ENCODE measurements at places on chromosomes 4 and X. TPM values are rescaled to one million over a fixed set of nuclear protein-coding genes. Genes with fewer than 3 reads are reported as not detected.

- DNase-seq = no peak
These were observed 81.5 kb upstream of the MAPK10 start for GRCh38 chr4:86441175-86441936.

DNA sequence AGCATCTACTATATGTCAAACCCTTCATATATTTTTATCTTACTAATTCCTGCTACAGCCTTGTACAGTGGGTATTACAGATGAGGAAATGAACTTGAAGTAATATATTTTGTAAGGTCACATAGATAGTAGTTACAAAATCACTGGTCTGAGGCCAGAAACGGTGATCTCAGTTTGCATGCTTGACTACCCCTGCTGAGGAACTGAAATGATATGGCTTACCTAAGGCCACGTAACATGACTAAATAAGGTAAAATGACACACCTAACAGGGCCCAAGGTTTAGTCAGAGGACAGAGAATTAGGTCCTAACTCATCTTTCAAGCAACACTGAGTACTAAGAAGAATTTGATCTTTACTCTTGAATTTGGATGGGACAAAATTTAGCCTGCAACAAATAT, 1.5 kb upstream of the COMMD8 start:
- DNase-seq = no peak

- DNase-seq = no peak
These were observed 10.1 kb upstream of the SH3TC1 start for GRCh38 chr4:8188743-8189550.

DNA sequence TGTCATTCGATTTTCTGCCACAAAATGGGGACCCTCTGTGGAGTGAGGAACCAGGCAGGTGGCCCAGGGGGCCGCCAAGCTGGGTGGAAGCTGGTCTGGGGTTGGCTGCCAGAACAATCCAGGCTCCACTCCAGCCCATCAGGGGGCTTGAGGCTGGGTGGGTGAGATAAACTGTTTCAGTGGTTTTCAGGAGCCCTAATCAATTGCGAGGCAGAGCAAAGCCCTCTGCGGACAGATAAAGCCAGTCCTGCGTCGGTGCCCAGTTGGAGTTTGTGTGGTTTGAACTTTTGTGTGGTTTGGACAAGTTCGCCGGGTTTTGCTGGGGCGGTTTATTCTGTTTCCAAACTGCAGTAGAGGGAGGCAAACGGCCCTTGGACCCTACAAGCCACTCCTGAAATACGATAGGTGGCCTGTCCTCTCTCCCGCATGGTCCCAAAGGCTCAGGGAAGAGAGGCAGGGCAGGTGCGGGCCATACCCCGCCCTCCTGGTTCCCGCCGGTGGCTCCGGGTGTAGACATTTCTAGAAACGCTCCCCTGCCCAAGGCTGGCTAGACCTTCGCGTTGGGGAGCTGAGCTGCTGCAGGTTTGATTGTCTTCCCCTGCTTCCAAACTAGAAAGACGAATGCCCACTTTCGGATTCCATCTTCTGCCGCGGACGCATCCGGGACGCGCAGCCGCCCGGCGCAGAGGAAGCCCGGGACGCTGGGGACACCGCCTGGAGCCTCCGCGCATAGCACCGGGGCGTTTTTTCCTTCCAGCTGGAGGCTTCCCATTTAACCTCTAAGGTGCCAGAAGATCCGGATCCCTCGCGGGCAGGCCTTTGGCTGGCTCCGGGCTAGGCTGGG, 169.0 kb upstream of the BCOR start:
- peak; percentile 66 for DNase-seq

Gene NBDY
- polyA plus RNA-seq = 7.0 TPM

GRCh38 chr4:85318415-85318814, 156.5 kb upstream of the ARHGAP24 start:
- DNase-seq = no peak

DNA sequence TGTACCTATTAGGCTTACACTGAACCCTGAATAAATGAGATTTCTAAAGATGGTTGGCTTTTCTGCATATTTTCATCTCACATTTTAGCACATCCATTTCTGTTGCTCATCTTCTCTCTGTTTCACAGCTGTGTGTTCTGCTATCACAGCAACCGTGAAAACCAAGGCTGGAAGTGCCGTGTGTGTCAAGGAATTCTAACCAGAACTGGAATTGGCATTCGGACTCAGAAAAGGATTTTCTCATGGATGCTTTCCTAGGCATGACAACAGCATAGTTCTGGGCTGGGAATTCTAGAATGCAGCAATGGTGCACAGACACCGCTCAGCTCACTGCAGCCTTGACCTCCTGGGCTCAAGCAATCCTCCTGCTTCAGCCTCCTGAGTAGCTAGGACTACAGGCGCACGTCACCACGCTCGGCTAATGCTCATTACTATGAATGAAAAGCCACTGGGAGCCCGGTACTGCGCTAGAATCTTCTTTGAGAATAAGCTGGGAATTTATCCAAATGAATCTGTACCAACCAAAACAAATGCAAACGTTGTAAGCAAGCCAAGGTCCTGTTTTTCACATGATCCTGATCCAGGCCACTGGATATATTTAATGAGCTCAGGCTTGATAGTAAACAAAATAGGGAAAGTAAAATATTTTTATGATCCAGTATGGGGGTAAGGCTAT, 105.2 kb downstream of the RBM47 start:
- no peak for DNase-seq

DNA sequence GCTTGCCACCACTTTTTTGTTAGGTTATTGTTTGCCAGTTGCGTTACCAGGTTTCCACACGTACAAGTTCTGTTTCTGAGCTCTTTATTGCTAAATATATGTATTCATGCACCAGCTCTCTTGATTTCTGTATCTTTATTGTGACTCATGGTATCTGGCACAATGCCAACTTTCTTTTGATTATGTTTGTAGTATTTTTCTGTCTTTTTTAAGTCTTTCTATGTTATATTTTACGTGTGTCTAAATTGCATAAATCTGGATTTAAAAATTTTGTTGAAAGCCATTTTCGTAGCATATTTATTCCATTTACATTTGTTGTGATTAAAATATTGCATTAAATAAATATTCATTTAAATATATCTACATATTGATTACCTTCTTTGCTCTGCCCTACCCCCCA, 73.8 kb downstream of the KDM6A start:
- no peak for DNase-seq

GRCh38 chr4:56129431-56129861, 180.7 kb downstream of the CEP135 start:
- DNase-seq = peak; percentile 55

DNA sequence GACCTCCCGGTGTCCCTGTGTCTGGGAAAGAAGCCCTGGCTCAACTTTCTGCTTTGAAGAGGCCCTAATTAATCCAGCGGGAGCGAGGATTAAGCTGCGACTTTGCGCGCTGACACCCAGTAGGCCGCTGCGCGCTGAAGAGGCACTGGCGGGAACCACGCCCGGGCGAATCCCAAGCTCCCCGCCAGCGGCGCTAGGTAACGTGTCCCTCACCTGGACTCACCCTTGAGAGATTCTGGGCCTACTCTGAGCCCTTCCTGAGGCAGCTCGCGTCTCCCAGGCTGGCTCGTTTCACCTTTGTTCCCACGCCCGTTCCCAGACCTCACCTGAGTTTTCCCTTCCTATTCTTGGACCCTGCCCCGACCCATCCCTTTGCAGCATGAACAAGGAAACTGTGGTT, 616 bp upstream of the KLHL34 start:
- no peak for DNase-seq

- no peak for DNase-seq
These were observed 39.6 kb downstream of the CCNI start for GRCh38 chr4:77036206-77036605.

DNA sequence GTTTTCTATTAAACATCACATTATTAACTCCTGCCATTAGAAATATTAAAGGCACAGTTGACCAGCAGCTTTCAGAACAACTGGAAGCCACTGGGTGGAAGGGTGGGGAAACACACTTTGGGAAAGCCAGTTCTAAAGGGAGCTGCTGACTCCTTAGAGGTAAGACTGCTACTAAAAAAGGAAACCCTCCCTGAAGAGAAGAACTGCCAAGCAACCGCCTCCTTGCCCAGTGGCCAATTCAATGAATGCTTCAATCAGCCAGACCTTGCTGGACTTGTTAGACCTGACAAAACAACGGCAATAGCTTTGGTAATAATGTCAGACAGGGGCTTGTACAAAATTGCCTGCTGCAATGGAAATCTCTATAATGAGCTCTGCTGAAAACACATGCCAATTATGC, 15.6 kb downstream of the OPHN1 start:
- no peak for DNase-seq

DNA sequence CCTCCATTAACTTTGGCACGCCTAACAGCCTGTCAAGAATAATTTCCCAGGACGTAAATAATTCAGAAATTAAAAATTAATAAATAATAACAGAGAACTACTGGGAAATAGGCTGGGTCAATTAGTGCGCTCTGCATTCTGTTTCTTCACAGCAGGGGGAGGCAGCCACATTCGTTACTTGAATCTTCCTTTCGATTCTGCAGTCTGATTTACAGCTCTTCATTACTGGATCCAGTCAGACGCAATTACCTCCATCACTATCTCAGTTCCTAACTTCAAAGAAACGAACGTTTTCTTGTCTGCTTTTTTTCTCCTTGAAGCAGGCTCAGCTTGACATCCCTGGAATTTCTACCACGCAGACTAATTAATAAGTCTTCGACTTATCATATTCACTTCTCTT, 9.0 kb upstream of the RPL34 start:
- no peak for DNase-seq

GRCh38 chrX:112735147-112735546, 55.4 kb upstream of the LHFPL1 start:
- no peak for DNase-seq

DNA sequence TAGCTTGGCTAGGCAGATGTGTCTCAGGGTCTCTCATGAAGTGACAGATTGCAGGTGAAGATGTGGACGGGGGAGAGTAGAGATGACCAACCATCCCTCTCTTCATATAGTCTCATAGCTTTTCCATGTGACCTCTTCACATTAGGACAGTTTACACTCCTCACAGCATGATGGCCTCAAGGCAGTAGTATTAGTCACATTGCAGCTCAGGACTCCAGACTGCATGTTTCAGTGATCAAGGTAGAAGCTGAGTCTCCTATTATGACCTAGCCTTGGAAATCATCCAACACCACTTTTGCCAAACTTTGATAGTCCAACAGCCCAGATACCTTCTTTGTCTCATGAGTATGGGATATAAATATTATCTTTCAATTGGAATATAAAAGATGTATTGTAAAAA, 147.7 kb downstream of the GASK1B start:
- no peak for DNase-seq

Gene MAP7D3
- 3.5 TPM for polyA plus RNA-seq

GRCh38 chrX:43505769-43506168, 150.3 kb upstream of the MAOA start:
- no peak for DNase-seq

DNA sequence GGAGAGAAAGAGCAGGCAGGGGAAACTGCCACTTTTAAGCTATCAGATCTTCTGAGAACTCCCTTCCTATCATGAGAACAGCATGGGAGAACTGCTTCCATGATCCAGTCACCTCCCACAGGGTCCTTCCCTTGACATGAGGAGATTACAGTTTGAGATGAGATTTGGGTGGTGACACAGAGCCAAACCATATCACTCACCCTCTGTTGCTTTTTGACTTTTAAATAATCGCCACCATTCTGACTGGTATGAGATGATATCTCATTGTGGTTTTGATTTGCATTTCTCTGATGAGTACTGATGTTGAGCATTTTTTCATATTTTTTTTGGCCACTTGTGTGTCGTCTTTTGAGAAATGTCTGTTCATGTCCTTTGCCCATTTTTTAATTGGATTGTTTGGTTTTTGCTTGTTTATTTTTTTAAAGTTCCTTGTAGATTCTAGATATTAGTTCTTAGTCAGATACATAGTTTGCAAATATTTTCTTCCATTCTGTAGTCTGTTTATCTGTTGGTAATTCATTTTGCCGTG, 6.5 kb upstream of the PAQR3 start:
- DNase-seq = no peak

Gene LEF1
- polyA plus RNA-seq = 0.22 TPM

DNA sequence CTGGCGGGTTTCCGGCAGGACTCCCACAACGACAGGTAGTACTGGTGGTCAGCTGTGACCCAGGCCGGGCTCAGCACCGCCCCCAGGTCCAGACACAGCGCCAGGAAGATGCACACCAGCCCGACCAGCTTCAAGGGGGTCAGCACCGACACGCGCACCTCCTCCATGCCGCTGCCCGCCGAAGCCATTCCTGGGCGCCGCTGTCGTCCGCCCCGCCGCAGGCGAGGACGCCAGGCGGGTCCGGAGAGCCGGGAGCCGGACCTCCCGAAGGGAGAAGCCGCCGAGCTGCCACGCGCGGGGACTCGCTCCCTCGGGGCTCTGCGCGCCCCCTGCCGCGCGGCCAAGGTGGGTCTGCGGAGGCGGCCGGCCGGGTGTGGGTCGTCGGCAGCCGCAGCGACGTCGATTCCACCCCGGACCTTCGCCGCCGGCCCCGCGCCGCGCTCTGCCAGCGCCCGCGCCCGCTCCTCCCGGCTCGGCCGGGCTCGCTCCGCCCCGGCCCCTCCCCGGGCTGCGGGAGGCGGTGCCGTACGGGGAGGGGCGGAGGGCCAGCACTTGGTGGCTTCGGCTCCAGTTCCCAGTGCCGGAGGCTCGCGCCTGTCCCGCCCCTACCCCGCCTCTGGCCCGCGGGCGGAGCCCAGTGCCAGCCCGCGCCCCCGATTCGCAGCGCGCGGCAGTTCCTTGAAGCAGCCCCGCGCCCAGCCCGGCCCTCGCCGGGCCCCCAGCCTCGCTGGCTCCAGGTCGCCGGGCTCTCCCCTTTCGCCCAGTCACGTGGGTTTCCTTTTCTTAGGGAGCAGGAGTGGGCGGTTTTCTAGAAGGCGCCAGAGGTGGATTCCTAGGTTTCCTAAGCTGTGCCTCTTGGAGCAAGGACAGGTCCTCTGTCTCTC, at the start of gene TMEM47:
Gene TMEM47 (minus strand): TSS at position 444 of the 884 bp plus-strand sequence. CDS start 256 bp downstream, at position 188.
- DNase-seq = peak; percentile 49

- DNase-seq = no peak
These were observed 15.6 kb downstream of the RBM41 start for GRCh38 chrX:107102980-107103379.

Gene NXF2
- not detected for polyA plus RNA-seq

Gene HPSE
- polyA plus RNA-seq = 0.43 TPM

- DNase-seq = no peak
These were observed 594.3 kb upstream of the ADGRL3 start for GRCh38 chr4:60605646-60606354.

Gene CDKL2
- polyA plus RNA-seq = 0.02 TPM

- DNase-seq = no peak
These were observed 55.4 kb downstream of the MAML3 start for GRCh38 chr4:140098455-140099160.

DNA sequence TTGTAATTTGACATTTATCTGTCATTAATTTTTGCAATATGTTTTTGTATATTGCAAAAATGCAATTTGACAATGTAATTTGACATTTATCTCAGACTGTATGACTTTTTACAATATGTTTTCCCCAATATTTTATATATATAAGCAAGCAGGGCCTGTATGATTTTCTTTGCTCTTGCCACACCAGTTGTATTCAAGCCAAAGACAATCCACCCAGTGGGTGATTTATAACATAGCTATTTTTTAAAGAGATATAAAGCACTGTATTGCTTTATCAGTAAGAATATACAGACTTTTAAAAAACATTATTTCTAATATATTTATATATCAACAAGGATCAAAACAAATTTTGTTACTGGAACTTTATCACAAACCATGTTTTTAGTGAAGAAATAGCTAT, 47.3 kb downstream of the SLIT2 start:
- no peak for DNase-seq

Measured in liver (tissue), 10 donors.